NCI-H1436 treated with DMSO at 0.1 percent for 48 hours (cell line): ENCODE measurements at places on chromosomes 16 and 17.

DNA sequence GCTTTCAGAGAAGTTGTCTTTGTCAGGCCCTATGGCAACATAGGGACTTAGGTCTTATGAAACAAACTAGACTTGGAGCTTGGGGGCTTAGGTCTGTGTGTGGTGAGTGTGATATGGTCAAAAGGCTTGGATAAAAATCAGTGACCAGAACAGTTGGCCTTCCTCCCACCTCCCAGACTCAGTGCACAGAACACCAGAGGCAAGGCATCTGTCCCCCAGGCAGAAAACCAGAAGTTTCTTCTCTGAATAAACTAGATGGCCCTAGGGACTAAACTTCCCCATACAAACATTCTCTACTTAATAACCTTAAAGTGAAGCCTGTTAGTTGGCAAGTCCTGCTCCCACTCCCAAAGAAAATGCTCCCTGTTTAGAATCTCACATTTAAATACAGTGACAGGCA lies 39.2 kb upstream of the PMFBP1 start:
- no peak for DNase-seq

DNA sequence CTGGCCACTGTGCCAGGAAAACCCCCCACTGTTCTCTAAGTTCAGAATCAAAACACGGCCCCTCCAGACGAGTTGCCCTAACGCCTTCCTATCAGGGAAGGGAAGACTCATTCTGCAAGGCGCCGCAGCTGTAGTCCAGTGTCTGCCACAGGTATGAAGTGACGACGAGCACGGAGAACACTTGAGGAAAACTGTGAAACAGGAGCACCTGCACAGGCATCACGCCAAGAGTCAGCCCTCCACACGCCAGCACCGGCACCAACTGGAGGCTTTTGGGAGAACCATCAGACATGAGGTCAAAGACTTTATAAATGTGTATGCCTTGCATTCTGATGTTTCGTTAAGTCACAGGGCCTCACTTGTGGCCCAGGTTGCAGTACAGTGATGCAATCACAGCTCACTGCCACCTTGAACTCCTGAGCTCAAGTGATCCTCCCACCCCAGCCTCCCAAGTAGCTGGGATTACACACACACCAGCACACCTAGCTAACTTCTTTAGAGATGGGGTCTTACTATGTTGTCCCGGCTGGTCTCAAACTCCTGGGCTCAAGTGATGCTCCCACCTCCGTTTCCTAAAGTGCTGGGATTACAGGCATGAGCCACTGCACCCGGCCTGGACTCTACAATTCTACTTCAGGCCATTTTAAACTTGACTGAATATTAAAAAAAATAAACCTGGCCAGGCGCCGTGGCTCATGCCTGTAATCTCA lies 22.9 kb downstream of the KLHDC4 start:
- DNase-seq: no peak

GRCh38 chr17:78429618-78429995 lies 51.2 kb downstream of the PGS1 start:
- DNase-seq: no peak

GRCh38 chr17:13753154-13753553 lies 151.4 kb upstream of the HS3ST3A1 start:
- DNase-seq: no peak

- no peak for DNase-seq
These were observed 104.5 kb downstream of the CPPED1 start for GRCh38 chr16:12699161-12699560.

GRCh38 chr17:45346216-45347015 lies 29.6 kb upstream of the MAP3K14 start:
- DNase-seq: no peak

DNA sequence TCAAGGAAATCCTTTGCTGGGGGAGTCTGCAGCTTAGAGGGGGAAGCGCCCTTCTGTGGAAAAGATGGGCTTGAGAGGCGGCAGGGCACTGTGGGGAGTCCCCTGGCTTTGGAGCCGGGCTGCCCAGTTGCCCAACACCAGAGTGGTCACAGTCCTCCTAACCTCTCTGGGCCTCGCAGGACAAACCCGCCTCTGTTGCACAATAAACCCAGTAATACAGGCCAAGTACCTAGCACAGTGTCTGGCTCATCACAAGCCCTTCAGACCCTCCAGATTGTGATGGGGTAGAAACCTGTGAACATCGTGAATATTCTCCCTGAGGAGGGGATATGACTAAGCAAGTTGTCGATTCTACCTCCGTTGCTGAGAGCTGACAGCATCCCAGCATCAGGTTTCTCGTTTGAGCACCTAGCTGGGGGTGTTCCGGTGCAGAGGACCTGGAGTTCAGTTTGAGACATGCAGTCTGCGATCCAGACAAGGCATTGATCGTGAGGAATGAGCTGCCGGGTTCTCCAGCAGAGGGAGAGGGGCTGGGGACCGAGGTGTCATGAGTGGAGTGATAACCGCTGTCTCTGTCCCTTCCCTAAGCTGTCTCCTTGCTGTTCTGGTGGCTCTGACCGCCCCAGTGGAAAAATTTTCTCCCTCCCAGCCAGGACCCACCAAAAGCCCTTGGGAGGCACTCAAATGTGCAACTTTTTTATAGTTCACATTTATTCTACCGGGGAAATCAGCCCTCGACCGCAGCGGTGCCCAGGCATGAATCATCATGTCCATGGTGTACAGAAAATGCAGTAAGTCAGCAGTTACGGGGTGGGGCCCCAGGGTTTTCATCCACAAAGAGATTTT lies 161.9 kb downstream of the WSCD1 start:
- DNase-seq: no peak

DNA sequence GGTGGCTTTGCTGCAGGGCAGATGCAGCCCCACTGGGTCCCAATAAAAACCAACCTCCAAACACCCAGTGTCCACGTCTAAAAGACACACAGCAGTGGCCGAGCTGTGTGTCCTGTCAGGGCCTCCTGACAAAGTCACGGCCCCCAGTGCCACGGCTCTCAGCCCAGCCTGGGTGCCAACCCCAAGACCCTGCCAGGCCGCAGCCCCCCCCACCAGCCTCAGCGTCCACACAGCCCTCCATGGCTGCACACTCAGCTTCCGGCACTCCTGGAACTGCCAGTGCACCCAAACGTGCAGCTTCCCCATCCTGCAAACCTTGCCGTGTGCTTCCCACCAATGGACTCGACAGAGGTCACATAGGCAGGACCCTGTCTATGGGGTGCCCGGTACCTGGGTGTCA lies 3.6 kb upstream of the CCDC154 start:
- DNase-seq: no peak

GRCh38 chr17:49914096-49914490 lies 54.9 kb upstream of the DLX4 start:
- no peak for DNase-seq

GRCh38 chr17:72008236-72008876 lies 112.5 kb upstream of the SOX9 start:
- no peak for DNase-seq

DNA sequence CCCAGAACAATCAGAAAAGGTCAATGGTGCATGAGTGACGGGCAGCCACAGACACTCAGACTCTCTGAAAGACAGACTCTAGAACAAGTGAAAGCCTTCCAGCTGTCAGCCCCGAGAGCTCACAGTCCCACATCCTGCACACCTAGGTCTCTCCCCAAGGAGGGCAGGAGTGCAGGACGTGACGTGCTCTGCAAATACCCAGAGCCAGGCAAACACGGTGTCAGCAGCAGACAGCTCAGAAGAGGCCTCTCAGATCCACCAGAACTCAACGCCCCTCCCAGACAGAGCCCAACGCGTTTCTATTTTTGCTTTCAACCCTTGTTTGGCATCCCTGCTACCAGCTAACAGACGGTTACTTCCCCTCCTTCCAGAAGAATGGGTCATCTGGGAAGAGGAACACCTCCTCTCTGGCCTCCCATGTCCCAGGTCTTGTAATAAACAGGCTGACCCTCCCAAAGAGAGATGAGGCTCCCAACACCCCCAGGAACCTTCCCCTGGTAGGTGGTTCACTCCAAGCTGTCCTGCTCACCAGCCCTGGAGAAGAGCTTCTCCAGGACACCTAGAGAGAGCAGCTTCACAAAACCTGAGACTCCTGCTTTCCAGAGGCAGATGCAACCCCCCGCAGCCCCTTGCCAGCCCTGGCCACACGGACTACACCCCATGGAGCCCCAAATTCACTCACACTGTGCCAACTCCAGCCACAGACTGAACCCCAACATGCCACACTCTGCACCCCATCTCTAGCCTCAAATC lies 7.6 kb downstream of the PITPNM3 start:
- DNase-seq: no peak

- no peak for DNase-seq
These were observed 1.7 kb upstream of the PRKCB start for GRCh38 chr16:23833960-23834685.

DNA sequence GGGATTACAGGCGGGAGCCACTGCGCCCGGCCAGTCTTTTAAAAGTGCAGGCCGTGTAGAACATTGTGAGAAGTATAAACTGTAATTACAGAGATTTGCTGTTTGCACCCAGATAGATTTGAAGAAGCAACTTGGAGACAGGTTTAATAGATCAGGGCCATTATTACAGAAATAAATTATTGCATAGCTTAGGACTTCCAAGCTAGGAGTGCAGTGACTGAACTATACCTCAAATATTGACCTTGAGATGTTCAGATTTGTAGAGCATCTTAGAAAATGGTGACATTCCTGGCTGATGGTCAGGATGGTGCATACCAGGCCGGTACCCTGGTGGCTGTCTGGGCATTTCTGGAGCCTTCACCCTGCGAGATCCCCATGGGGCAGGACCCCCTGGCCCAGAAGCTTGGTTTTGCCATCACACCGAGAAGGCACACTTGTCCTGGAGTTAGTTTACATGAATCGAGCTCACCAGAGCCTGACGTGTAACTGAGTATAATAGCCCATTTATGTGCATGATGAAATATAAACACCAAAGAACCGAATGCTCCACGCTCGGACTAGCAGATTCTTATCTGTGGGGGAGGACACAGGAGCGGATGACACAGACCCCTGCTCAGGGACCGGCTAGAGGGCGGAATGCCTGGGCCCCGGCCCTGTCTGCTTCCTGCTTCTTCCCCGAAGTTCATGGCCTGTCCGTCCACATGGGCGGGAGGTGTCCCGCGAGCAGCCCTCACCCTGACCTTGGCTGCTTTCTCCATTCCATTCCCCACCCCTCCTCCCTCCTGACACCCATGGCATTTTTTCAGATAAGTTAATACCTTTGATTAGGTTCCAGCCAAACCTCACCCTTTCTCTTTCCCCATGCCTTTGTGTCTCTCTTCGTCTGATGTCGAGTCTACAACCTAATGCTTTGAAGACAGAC lies 32.1 kb downstream of the CCDC40 start:
- DNase-seq: no peak

DNA sequence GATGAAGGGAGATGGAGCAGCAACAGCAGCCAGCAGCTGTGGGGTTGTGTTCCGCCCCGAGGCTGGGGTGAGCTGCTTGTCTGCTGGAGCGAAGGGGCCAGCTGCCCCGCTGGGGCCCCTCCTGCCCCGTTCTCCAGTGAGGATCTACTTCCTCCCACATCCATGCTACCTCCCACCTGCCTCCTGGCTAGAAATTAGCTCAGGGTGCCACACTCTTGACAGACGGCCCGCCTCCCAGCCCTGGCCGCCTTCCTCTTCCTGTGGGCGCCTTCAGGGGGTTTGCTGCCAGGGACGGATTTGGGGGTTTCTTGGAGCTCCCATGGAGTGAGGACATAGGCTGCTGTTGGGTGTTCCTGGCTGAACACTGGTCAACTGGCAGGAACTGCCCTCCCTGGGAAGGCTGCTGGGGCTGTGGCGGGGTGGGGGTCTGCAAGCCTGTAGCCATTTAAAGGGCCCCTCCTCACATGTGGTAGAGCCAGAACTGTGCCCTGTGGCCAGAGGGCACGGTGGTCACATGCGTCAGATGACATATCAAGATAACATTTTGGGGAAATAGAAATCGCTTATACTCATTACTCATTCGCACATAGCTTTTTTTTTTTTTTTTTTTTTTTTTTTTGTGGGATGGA lies 13.1 kb downstream of the TBC1D24 start:
- DNase-seq: no peak

DNA sequence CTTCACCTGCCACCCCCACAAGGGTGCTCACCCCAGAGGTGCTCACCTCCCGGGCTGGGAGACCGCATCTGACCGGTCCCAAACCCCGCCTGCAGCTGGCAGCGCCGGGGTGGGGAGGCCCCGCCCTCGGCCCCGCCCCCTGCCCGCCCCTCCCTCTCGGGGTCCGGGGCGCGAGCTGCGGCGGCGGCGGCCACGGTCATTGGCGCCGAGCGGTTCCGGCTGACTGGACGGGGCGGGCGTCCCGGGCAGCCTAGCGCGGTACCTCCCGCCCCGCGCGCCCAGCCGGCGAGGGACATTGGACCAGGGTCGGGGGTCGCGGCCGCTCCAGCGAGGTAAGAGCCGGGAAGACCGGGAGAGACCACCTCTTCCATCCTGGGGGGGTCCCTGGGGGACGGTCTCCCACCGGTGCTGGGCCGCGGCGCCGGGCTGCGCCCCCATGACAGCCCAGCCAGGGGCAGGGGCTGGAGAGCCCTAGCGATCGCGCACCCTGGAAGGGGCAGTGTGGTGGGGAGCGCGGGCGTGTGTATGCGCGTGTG lies at the start of gene CACNG5:
Gene CACNG5, plus strand, starts transcription at position 199 of the 536 bp plus-strand sequence. CDS start 42,216 bp downstream, outside the sequence.
- no peak for DNase-seq

GRCh38 chr16:72743011-72743761 lies 304.7 kb downstream of the ZFHX3 start:
- DNase-seq: no peak

GRCh38 chr17:81132770-81133723 lies 32.3 kb upstream of the PVALEF start:
- DNase-seq: no peak

- DNase-seq: no peak
These were observed 6.7 kb downstream of the BAHCC1 start for GRCh38 chr17:81401723-81402529.

GRCh38 chr17:40914075-40914855 lies 23.2 kb downstream of the KRT23 start:
- DNase-seq: no peak

GRCh38 chr17:30995347-30995746 lies 24.5 kb downstream of the RNF135 start:
- DNase-seq: no peak

DNA sequence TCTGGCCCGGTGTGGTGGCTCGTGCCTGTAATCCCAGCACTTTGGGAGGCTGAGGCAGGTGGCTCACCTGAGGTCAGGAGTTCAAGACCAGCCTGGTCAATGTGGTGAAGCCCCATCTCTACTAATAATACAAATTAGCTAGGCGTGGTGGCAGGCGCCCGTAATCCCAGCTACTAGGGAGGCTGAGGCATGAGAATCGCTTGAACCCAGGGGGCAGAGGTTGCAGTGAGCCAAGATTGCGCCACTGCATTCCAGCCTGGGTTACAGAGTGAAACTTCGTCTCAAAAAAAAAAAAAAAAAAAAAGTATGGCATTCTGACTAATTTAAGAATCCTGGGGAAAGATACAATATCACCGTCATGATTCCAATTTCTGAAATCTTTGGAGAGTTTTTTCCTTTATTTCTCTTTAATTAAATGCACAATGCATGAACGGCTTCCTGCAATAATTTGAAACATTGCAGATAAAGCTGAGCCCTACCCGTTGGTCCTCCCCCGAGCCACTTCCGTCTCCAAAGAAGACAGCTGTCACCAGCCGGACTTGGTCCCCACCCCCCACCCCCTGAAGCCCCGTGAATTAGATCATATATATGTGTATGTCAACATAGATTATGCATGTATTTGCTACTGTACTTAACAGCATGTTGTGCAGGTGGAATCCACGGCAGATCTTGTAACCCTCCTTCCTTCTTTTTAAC lies 142.6 kb upstream of the PLCG2 start:
- no peak for DNase-seq

GRCh38 chr17:10557422-10557821 lies 8.0 kb upstream of the MYH2 start:
- DNase-seq: no peak

GRCh38 chr16:54932021-54932660 lies 1.5 kb downstream of the IRX5 start:
- no peak for DNase-seq

GRCh38 chr17:62566996-62567578 lies 60.4 kb upstream of the MRC2 start:
- no peak for DNase-seq

- DNase-seq: no peak
These were observed 355.6 kb downstream of the SEC14L1 start for GRCh38 chr17:77496401-77496801.
